Epithelial cell of prostate (primary cell): ENCODE measurements at places on chromosomes 3 and 15.

- no peak for DNase-seq
Measured at GRCh38 chr3:115931581-115931980, 308.3 kb downstream of the GAP43 start.

DNA sequence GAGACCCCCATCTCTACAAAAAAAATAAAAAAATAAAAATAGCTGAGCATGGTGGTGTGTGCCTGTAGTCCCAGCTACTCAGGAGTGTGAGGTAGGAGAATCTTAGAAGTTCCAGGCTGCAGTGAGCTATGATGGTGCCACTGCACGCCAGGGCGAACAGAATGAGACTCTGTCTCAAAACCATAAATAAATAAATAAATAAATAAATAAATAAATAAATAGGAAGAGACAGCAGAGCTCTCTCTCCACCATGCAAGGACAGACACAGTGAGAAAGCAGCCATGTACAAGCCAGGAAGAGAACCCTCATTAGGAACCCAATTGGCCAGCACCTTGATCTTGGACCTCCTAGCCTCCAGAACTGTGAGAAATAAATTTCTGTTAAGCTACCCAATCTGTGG lies 5.4 kb upstream of the C15orf61 start:
- no peak for DNase-seq

- DNase-seq: no peak
Measured at GRCh38 chr3:160701490-160701889, 24.5 kb downstream of the ARL14 start.

DNA sequence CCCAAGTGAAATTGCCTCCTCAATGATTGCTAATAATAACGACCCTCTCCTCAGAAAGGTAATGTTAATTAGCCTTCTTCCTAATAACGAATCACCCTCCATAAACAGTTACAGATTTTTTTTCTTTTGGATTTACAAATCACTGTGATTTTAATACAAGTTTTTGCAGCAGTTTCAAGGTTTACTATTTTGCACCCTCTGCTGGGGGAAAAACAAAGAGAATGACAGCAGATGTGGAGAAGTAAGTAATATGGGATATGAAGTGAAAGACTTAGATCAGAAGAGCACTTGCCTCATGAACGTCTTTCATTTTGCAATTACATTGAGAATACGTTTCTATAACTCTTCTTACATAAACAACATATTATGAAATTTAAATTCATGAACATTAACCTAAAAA lies 16.1 kb upstream of the CNTN3 start:
- no peak for DNase-seq

GRCh38 chr15:50050986-50051743 lies 67.9 kb downstream of the ATP8B4 start:
- no peak for DNase-seq
